ENCODE measurements at places on chromosomes 7 and 10. TPM values are rescaled to one million over a fixed set of nuclear protein-coding genes. Genes with fewer than 3 reads are reported as not detected.

The PAPSS2 gene
- 51.4 TPM for polyA plus RNA-seq

- no peak for DNase-seq
These were observed 6.4 kb downstream of the CDCA7L start for GRCh38 chr7:21939136-21939857.

The SFTPA2 gene
- polyA plus RNA-seq = not detected

DNA sequence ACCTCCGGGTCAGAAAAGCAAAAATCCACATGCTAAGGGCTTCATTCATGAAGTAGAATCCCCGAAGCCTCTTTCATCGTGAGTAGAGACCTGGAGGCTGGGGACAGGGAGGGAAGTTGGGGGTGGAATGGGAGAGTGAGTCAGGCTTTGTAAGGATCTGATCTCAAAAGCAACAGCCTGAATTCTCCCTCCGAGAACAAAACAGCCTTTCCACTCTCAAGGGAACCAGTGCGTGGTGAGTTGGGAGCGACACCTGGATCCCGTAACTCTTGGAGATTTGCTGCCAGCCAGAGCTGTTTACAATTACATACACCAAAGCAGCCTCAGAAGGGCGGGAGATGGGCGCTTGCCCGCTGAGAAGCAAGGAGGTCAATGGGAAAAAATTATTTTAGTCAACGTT is 10.8 kb downstream of the AFAP1L2 start:
- DNase-seq = no peak

GRCh38 chr10:70379581-70380176 is 2.7 kb downstream of the LRRC20 start:
- DNase-seq = no peak

All from AG04450 (cell line).